ENCODE measurements at places on chromosomes 5 and 9. TPM values are rescaled to one million over a fixed set of nuclear protein-coding genes. Genes with fewer than 3 reads are reported as not detected.

Gene ENTREP1
- total RNA-seq = 0.36 TPM

Gene RLN2
- total RNA-seq = not detected

Gene RLN1
- total RNA-seq = not detected

Gene OR13C3
- total RNA-seq = not detected

Gene SLC38A9
- 12.9 TPM for total RNA-seq

Gene IFNA21
- not detected for total RNA-seq

Gene HTR1A
- total RNA-seq = not detected
